ENCODE measurements at places on chromosomes 5 and 9. TPM values are rescaled to one million over a fixed set of nuclear protein-coding genes. Genes with fewer than 3 reads are reported as not detected.

The OCLN gene
- total RNA-seq = 19.0 TPM

The C6 gene
- not detected for total RNA-seq

The SLC36A2 gene
- total RNA-seq = not detected

The QRFP gene
- total RNA-seq = not detected

The FSTL4 gene
- total RNA-seq = 0.33 TPM

The OR1J2 gene
- not detected for total RNA-seq

The CENPH gene
- 45.1 TPM for total RNA-seq

The EQTN gene
- total RNA-seq = 0.78 TPM

The PRSS3 gene
- total RNA-seq = 77.0 TPM

The ARID3C gene
- total RNA-seq = not detected

The ARL14EPL gene
- not detected for total RNA-seq
